ENCODE measurements at places on chromosomes 12 and 14.

DNA sequence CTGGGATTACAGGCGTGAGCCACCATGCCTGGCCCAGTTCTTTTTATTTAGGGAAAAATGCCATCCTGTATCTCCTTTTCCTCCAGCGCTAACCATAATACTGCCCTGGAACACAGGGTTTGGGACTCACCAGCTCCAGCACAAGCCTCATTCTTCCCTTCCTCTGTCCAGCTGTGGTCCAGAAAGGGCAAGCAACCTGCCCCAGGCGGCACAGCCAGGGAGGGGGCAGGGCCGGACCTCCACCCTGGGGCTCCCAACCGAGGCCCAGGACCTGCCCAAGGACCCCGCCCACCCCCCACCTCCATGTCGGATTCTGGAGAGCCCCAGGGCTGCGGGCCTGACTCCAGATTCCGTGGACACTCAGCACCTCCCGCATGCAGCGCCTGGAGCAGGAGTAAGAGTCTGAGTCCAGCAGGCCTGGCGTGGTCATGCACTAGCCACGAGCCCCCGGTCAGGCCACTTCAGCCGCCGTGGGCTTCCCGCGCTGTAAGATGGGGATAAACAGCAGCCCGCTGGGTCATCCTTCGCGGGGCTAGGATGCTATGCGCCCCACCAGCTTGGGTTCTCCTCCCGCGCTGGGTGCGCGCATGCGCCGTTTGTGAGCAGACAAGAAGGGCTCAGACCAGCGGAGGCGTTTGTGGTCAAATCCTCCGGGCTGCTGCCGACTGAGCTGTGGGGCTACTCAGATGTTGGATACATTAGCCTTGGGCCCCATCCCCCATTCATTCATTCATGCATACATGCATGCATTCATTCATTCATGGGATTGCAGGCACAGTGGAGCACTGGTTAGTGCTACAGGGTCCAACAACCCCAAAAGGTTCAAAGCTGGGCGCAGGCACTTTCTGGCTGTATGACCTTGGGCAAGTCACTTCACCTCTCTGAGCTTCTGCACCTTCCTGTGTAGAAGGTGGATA is 16.3 kb downstream of the TMEM119 start:
- DNase-seq, result no peak

DNA sequence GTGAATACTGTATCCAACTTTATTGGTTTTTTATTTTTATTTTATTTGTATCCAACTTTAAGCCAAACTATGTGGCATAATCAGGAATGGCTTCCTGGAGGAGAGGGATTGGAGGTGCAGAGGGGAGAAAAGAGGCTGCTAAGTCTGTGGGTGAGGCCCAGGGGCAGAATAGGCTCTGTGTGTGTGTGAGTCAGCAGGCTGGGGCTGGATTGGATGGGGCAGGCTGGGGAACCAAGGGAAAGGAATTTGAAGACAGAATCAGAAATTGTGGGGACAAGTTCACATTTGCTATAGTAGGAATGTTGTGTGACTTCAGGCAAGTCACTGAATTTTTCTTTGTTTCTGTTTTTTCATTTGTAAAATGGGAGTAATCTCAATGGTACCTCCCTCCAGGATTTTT is 12.8 kb upstream of the RILPL1 start:
- DNase-seq, result no peak

DNA sequence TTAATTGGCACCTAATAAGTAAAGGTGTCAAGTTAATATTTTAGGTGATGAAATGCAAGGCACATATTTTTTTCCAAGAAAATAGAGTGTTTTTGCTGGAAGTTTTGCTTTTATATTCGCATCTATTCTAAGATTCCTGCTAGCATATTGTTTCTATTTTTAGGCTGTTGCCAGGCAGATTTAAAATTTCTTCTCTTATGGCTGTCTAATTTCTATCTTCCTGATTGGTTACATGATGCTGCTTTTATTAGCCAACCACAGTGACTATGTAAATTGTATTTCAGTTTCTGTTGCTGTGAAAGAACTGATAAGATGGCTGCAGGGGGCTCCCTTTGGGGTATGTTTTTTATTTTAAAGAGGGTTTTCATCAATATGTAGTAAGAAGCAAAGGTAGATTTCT is 42.7 kb downstream of the ATF7IP start:
- no peak for DNase-seq

GRCh38 chr12:22083167-22083566 is 37.1 kb downstream of the CMAS start:
- peak; percentile 47 for DNase-seq

- no peak for DNase-seq
Observed at GRCh38 chr12:103547929-103548328, 39.1 kb upstream of the STAB2 start.

DNA sequence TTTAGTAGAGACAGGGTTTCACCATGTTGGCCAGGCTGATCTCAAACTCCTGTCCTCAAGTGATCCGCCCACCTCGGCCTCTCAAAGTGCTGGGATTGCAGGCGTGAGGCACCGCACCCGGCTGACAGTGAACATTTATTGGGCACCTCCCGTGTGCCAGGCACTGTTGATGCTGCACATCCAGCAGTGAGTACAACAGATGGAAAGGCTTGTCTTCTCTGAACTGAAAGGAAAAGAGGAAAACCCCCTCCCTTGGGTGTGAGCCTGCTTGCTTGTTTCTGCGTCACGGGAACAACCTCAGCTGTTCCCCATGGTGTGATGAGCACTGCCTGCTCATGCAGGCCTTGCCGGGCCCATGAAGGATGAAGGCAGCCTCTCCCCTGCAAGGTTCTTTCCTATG is 39.5 kb downstream of the DGLUCY start:
- DNase-seq, result no peak

DNA sequence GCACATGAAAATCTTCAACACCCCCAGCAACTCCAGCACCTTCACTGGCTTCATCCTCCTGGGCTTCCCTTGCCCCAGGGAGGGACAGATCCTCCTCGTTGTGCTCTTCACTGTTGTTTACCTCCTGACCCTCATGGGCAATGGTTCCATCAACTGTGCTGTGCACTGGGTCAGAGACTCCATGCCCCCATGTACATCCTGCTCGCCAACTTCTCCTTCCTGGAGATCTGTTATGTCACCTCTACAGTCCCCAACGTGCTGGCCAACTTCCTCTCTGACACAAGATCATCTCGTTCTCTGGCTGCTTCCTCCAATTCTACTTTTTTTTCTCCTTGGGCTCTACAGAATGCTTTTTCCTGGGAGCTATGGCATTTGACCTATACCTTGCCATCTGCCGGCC is 11.5 kb upstream of the OR11G2 start:
- no peak for DNase-seq

DNA sequence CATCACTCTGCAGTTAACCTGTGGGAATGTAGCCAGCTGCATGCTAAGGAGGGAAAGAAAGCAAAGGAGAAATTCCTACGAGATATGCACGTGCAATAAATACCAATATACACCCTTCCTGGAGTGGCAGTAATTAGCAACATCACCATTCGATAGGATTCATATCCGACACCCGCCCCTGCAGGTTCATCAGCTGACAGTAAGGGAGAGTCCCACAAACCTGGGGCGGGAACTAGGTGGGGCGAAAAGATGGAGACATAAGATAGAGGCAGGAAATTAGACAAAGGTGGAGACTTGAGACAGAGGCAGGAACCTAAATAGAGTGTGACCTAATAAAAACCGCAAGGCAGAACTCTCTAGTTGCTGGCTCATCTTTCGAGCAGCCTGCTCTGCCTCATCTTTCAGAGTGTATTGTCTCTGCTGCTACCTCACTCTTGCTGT is 51.6 kb downstream of the PLEKHG3 start:
- peak; percentile 72 for DNase-seq

- no peak for DNase-seq
Observed at GRCh38 chr14:99575043-99576023, 28.7 kb downstream of the CCDC85C start.

DNA sequence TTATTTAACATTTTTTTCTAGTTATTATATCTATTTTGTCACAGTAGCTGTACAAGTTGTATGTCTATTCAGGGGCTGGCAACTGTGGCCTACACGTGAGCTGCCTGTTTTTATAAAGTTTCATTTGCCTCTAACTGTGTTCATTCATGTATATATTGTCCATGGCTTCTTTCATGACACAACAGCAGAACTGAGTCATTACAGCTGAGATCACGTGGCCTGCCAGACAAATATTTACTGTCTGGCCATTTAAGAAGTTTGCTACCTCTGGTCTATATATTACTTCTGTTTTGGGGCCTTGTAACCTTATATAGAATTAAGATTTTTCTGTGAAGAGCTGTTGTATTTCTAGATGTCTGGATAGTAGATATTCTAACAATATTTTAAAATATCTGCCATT is 37.9 kb downstream of the KIAA0586 start:
- DNase-seq, result no peak

DNA sequence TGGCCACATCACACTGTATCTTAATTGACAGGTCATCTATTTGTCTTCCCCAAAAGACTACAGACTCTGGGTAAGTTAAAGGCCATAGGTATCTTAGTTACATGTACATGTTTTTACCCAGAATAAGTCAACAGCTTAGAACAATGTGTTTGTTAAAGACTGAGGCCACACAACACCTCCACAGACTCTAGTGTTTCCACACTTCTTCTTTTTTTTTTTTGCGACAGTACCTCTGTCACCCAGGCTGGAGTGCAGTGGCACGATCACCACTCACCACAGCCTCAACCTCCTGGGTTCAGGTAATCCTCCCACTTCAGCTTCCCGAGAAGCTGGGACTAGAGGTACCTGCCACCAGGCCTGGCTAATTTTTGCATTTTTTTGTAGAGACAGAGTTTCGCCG is 1.3 kb downstream of the GPN3 start:
- no peak for DNase-seq

- no peak for DNase-seq
Observed at GRCh38 chr14:99763527-99764221, 29.5 kb upstream of the EML1 start.

DNA sequence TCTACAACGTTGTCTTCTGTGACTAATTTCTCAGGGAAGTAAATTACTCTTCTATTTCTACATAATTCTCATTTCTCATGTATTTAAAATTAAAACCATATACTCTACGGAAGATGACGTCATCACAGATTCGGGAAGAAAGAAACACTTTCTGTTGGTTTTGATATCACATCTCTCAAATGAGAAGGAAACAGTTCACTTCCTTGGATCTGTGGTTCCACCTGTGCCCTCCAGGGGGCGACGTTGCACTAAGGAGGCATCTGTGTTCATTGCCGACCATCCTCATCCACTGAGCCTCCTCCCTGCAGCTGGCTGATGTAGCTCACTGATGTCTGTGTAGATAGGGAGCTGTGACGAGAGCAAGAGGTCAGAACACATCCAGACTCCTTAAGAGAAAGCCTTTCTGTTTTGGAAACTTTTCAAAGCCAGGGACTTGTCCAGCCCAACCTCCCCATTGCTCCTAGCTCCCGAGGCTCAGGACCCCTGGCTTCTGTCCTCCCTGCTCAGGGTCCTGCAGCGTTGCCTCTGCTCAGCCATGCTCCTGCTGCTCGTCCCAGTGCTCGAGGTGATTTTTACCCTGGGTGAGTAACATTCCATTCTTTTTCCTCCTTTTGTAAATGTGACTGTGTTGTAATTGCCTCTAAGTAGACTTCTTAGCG is 172.7 kb upstream of the OR4E1 start:
- DNase-seq, result peak; percentile 39

GRCh38 chr12:92074889-92075288 is 70.8 kb downstream of the BTG1 start:
- DNase-seq, result no peak

DNA sequence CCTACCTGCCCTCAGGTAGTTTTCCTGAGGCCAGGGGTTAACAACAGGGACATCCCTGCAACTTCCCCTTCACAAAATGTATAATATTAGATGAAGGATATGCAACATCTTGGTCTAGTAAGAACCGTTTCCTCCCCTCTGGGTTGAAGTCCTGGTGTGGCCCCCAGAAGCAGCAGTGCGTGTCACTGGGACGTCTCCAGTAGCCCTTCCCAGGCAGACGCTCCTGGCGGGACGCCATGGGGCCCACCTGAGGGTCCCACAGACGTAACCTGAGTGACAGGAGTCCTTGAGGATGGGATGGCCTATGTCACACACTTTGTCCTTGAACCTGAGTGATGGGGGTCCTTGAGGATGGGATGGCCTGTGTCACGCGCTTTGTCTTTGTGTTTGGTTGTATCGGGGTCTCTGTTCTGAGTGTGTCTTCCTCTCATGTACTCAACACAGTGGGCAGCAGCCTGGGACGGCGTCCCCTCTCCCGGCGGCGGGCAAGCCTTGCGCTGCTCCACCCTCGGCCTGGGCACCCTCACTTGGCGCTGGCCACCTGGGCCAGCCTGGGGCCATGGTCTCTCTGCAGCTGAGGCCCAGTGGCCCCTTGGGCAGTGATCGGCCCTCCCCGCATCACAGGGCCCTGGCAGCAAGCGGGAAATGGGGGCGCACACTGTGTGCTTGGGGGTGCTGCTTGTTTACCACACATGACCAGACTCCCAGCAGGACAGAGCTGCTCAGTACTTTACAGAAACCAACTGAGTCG is 14.3 kb upstream of the AMN start:
- no peak for DNase-seq

DNA sequence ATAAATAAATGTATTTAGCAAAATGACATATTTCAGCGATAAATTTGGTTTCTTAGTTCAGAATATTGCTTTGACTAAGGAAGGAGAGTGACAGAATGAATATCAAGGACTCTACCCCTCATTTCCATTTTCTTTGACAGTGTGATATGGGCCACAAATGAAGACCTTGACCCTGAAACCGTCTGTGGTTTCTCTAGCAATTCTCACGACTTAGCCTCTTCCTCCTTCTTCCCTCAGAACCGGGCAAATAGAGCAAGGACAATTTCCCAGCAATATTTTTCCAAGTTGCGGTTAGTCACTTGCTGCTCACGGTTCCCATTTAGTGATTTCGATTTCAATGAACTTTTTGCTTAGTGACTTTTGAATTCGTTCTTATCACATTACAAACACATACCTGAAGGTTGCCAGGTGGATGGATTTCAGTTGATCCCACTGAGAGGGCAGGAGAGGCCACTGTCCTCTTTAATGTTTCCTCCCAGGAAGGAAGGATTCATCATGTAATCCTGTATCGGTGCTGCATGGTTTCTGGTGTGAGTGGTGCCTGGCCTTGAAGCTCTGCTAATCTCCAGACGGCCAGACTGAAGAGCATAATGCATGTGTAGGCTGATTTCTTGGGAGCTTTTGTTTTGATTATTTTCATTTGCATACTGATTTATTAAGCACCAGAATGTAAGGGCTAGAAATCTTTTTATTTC is 77.6 kb downstream of the CHST11 start:
- DNase-seq, result no peak

GRCh38 chr12:6182279-6182898 is 17.8 kb upstream of the CD9 start:
- no peak for DNase-seq

- DNase-seq, result no peak
Observed at GRCh38 chr12:32284561-32284960, 114.8 kb upstream of the FGD4 start.

DNA sequence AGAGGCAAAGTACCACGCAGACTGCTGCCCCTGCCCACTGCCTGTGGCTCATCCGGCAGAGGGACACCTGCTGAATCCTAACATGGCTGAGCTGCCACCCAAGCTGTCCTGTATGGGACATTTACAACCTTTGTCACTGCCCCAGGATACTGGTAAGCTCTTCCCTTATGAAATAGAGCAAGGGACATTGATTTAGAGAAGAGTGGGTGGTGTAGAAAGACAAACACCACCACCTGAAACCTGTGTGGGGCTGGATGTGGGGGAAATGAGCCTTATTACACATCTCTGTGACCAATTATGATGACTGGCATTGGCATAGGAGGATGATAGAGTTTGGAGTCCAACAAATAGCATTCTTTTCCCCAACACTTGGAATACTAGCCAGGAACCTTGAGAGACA is 81.2 kb upstream of the GZMB start:
- DNase-seq, result no peak

GRCh38 chr12:31914927-31915326 is 44.3 kb upstream of the RESF1 start:
- DNase-seq, result no peak

- no peak for DNase-seq
Observed at GRCh38 chr12:131994589-131994988, 44.8 kb downstream of the EP400 start.
